ENCODE measurements at places on chromosomes 3 and 15.

DNA sequence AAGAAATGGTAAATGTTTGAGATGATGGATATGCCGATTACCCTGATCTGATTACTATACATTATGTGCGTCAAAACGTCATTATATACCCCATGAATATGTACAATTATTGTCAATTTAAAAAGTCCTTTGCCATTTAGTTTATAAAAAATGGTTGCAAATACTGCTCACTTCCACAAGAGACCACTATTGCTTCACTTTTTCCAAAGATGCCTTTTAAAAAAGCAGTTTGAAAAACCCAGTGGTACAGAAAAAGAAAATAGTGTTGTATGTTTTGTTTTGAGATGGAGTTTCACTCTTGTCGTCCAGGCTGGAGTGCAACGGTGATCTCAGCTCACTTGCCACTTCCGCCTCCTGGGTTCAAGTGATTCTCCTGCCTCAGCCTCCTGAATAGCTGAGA lies 39.3 kb downstream of the EDEM1 start:
- peak; percentile 28 for DNase-seq

- no peak for DNase-seq
These were observed 1.3 kb downstream of the LEO1 start for GRCh38 chr15:51970132-51970817.

GRCh38 chr3:188358787-188359493 lies 205.0 kb downstream of the LPP start:
- no peak for DNase-seq

- DNase-seq = no peak
These were observed 10.4 kb upstream of the CCDC14 start for GRCh38 chr3:123971406-123971805.

- peak; percentile 58 for DNase-seq
These were observed 44.6 kb upstream of the VILL start for GRCh38 chr3:37945807-37946530.

DNA sequence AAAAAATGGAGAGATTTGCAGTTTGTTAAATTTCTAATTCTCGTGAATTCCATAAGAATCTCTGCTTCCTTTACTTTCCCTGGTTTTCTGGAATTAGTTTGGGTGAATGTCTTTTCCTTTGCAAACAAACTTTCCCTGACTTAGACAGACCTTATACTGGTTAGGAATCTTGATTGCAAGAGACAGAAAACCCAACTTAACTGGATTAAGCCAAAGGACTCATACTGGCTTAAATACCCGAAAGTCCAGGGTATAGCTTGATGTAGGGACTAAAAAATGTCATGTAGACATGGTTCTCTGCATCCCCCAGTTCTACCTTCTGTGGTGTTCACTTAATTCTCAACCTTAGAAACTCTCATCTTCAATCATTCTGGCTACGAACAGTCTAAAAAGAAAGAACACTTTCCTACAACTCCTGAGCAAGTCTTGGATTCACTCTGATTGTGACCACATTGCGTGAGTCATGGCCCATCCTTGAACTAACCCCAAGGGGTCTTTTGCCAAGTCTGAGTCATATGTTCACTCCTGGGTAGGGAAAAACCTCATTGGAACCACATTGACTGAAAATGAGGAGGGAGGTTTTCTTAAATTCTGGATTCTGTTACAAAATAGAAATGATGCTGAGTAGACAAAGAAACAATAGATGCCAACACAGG lies 136.0 kb upstream of the DAZL start:
- DNase-seq = no peak
